ENCODE measurements at places on chromosomes 5 and 9.
A peak's percentile ranks its signal among the peaks of the same experiment; 100 is the strongest.

GRCh38 chr9:74500584-74500924 lies 3.4 kb downstream of the RORB start:
- no peak for DNase-seq

DNA sequence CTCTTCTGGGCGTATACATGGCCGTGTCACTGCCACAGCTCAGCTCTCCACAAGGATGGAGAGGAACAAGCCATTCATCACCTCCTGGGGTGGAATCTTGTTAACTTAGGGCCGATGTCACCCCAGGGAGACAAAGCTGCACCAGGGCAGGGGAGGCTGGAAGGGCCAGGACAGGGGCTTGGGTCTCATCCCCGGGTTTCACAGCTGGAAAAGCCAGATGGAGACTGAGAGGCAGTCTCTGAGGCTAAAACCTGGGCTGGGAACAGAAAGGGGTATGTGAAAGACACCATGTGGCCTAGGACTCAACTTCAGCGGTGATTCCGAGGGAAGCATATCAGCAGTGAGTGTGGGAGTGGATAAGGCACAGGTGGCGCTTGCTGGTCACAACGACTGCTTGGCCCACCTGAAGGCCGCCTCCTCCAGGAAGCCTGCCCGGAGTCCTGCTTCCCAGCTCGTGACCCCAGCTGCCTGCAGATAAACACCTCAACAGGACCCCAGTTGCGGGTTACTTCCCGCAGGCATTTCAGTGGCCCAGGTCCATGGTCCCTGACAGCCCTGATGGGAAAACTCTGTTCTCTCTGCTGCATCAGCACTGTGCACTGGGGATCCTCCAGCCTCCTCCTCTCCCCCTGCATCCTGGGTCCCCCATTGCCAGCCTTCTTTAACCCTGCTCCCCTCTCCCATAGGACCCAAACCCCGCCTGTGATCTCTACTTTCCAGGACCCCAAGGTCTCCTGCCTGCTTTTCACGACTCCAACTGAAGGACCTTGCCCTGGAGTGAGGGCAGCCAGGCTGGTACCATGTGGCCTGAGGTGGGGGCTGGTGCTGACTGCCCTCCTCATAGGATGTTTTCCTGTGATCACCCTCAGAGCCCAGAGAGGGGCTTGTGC lies 51.7 kb upstream of the FCN1 start:
- DNase-seq: no peak

- no peak for DNase-seq
These were observed 183.7 kb downstream of the GLIS3 start for GRCh38 chr9:4116071-4116581.

- DNase-seq: peak; percentile 98
These were observed 29.8 kb upstream of the GGTA1 start for GRCh38 chr9:121529237-121529987.

- DNase-seq: no peak
These were observed 1.5 kb upstream of the RFX3 start for GRCh38 chr9:3526997-3527940.

DNA sequence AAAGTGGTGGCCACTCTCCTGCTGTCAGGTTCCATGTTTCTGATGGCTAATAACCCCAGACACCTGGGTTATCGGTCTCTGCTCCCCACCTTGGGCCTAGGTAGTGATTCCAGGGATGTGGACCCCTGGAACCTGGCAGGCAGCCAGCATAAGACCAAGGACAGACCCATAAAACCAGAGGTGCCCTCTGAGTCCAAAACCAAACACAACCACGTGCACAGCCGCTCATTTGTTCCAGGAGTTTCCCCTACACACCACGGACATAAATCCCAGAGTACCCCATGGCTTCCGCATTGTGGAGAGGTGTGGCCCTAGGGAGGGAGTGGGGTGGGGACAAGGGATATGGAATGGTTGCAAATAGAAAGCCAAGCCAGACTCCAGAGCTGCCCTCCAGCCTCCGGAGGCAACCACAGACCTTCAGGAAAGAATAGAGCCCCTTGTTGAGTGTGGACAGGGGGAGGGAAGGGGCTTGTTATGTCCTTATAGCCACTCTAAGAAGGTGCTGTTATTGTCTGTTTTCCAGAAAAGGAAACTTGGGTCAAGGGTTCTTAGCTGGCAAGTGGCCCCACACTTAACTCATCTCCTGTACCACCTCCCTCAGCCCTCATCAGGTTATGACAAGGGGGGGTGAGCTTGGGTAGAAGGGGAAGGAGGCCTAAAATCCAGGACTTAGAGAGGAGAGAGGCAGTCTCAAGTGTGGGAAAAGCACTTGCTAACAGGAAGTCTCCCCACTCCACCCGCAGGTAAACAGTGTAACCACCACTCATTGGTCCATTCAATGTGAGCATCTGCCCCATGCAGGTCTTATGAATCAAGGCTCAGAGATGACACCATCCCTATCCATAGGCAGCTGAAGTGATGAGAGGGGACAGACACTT lies 23.6 kb upstream of the CYSTM1 start:
- no peak for DNase-seq

GRCh38 chr5:93594591-93595419 lies 11.8 kb downstream of the NR2F1 start:
- DNase-seq: no peak

GRCh38 chr9:104144336-104144735 lies 50.2 kb downstream of the SMC2 start:
- no peak for DNase-seq

- DNase-seq: no peak
These were observed 1.5 kb downstream of the OMD start for GRCh38 chr9:92422611-92423338.

GRCh38 chr9:136441681-136442245 lies 2.1 kb upstream of the INPP5E start:
- DNase-seq: no peak

DNA sequence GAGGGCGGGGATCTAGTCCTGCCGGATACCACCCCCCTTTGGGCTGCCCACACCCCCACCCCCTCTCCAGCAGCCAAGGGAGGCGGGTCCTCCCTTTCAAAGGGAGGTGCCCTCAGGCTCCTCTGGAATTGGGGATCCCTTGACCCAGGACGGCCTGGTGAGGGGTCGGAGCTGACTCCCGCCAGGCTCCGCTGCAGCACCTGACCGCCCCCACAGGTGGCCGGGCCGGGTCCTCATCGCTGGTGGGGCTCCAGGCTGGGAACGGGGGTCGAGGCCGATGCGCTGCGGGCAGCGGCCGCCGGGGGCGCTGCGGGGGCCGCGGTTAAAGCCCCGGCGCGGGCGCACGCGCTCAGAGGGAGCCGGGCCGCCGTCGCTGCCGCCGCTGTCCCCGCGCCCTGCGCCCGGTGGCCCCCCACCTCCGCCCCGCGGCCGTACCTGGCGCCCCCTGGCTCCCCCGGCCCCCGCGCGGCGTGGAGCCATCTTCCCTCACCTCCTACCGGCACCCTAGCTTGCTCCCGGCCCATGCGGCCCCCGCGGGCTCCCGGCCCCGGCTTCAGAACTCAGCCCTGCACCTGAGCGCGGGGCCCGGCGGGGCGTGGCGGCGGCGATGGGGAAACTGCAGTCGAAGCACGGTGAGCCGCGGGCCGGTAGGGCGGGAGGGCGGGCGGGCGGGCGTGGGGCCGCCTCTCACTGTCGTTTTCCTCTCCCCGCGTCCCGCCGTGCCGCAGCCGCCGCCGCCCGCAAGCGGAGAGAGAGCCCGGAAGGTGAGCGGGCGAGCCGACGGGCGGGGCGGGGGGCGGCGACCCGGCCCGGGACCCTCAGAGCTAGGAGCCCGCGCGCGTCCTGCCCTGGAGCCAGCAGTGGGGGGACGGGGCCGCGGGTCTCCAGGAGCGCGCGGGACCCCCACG lies at the start of gene NKD2:
Gene NKD2, plus strand, starts transcription at position 352 of the 908 bp plus-strand sequence. Its CDS starts 256 bp downstream, at position 608.
- DNase-seq: no peak

GRCh38 chr5:173231996-173232498 lies 3.0 kb downstream of the NKX2-5 start:
- DNase-seq: no peak

- DNase-seq: no peak
These were observed 239.3 kb upstream of the SGCD start for GRCh38 chr5:156087577-156088110.

GRCh38 chr5:105413406-105413990 lies 1850.9 kb upstream of the NUDT12 start:
- DNase-seq: no peak

- no peak for DNase-seq
These were observed 19.4 kb downstream of the LURAP1L start for GRCh38 chr9:12794101-12794799.

- DNase-seq: no peak
These were observed 287.8 kb upstream of the DAB2 start for GRCh38 chr5:39712316-39713249.

- DNase-seq: peak; percentile 82
These were observed 206.6 kb downstream of the PALM2AKAP2 start for GRCh38 chr9:109986521-109986991.

DNA sequence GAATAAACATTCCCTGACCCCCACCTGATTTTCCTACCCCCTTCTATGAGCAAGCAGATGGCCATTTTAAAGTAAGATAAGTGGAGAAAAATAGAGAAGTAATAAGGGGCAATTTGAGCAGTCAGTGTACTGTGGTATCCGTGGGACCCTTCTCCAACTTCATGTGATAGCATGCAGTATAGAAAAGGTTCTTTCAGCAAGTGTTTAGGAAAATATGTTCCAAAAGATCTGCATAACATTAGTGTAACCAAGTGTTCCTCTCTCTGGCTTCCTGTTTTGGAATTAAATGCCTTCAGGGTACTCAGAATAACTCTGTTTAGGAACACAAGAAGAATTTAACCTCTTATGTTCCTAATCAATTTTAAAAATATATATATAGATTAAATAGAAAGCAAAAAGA lies 134.9 kb downstream of the ATG10 start:
- DNase-seq: no peak

DNA sequence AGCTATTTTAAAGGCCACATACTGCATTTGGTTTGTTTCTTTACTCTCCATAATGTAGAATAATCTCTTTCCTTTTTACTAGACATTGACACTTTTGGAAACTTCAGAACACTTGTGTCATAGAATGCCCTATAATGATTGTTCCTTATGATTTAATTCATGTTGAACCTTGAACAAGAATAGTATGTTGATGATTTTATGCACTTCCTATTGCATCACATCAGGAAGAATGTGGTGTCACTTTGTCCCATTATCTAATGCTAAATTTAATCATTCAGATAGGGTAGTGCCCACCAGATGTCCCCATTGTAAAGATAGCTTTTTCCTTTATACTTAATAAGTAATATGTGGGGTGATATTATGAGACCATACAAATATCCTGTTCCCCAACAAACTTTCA lies 19.4 kb upstream of the DEPDC1B start:
- DNase-seq: no peak

DNA sequence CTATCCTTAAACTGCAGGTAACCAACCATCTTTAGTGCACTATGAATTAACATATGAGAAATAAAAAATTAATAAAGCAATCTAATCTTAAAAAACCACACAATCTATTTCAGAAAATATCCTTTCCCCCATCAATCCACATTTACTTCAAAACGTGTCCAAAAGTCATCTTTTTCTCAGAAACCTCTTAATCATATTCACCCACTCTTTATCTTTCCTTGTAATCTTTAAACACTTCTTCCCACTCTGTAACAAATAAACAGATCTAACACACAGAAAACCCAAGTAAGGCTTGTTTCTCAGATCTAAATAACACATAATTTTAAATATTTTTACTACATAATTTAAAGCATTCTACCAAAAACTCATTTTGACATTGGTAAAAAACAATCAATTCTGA lies 44.4 kb downstream of the EFCAB9 start:
- DNase-seq: no peak

Measured in AG08395 (cell line).